ENCODE measurements at places on chromosomes 1 and 21.

GRCh38 chr1:247298701-247299100, 33.0 kb downstream of the ZNF496 start:
- no peaks in the 10 kb centered on the region for H3K27me3 ChIP-seq
- DNase-seq, result no peak
- peaks cover 54% of the 10 kb centered on the region for H3K36me3 ChIP-seq
- no peak overlapping the region for H3K4me3 ChIP-seq
- peaks cover 38% of the 10 kb centered on the region for H3K4me1 ChIP-seq
- H3K27ac ChIP-seq, result no peak overlapping the region

DNA sequence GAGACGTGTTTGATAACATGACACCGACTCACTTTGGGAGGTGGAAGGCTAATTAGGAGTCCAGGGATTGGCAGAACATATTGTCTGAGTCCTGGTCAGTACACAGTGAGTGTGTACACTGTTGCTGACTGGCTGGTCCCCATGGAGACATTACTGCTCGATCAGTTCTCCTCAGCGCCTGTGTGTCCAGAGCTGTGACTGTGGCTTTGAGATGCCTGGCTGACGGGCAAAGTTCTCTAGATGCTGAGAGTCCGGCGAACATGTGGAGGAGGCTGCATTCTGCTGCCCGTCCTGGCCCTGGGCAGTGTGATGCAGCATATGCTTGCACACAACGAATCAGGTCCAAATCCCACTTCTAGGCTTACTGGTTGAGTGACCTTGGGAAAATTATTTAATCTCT, 280.1 kb upstream of the ST6GALNAC5 start:
- H3K4me1 ChIP-seq, result peaks cover 2% of the 10 kb centered on the region
- H3K4me3 ChIP-seq, result no peak overlapping the region
- no peak overlapping the region for H3K27ac ChIP-seq
- H3K36me3 ChIP-seq, result no peaks in the 10 kb centered on the region
- no peak for DNase-seq

DNA sequence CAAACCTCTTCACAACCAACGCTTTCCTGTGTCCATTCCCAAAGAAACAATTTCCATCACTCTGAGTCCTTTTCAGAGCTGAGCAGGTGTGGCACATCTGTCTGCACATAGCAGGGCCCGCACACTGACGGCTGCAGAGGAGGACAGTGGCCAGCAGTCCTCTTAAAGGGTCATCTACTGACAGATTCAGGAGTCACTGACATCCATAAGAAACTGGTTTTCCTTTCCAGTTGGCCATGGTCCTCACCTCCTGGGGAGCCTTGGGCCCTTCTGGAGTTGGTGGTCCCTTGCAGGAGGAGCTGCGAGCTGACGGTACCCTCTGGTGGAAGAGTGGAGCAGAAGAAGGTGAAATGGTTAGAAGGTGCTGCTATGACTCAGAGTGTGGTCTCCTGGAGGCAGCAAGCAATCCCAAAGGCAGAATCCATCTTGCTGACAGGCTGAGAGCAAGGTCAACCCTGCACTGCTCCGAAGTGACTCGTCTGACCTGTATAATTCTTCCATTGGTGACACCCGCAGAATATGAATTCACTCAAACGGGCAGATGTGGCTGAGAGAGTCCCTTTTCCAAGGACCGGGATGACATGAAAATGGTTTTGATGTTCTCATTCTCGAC, 278.5 kb upstream of the C1orf174 start:
- H3K4me1 ChIP-seq, result peaks cover 4% of the 10 kb centered on the region
- H3K27ac ChIP-seq, result no peak overlapping the region
- no peaks in the 10 kb centered on the region for H3K27me3 ChIP-seq

GRCh38 chr1:34776911-34777310, 4.1 kb upstream of the GJB3 start:
- H3K36me3 ChIP-seq, result no peaks in the 10 kb centered on the region
- no peak for DNase-seq
- no peak overlapping the region for H3K4me3 ChIP-seq
- H3K27me3 ChIP-seq, result peaks cover 4% of the 10 kb centered on the region
- H3K4me1 ChIP-seq, result no peaks in the 10 kb centered on the region

- no peaks in the 10 kb centered on the region for H3K4me1 ChIP-seq
- no peaks in the 10 kb centered on the region for H3K27me3 ChIP-seq
- DNase-seq, result no peak
- no peak overlapping the region for H3K4me3 ChIP-seq
Measured at GRCh38 chr1:213057264-213058059, 6.4 kb downstream of the RPS6KC1 start.

All from H9 (cell line).